Astrocyte of the spinal cord (primary cell): ENCODE measurements at places on chromosomes 12 and 14.

- no peak for DNase-seq
These were observed 371.3 kb upstream of the FAR2 start for GRCh38 chr12:28777603-28778365.

DNA sequence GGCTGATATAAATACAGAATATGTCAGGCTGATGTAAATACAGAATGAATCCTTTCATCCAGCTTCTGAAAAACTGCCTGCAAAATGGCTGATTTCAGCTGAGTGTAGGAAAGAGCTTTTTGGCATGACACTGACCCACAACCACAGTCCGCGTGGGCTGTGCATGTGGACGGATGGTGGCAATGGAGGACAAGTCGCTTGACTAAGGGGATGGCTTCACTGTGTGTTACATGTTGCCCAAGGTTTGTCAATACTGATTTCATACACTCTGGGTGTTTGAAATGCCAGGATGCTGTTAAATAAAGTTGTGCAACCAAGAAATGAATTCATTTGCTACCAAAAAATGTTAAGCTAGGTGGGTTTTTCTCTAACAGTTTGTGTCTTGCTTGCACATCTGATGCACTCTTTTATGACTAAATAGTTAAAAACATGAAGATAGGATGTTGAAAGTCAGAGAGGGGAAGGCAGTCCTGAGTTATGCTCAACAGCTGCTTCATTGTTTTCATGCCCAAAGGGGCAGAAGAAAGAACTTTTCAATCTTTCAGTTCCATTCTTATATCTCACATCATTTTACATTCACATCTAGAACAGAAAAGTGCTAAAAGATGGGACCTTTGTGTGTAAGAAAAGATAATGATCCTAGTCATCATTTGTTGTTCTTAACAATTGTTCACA, 36.5 kb upstream of the OVCH1 start:
- DNase-seq = no peak

- DNase-seq = no peak
These were observed 194.0 kb upstream of the ALG10 start for GRCh38 chr12:33828326-33828725.

- DNase-seq = no peak
These were observed 197.2 kb downstream of the KIF26A start for GRCh38 chr14:104335611-104336010.

GRCh38 chr12:93361151-93361919, 16.4 kb upstream of the NUDT4 start:
- DNase-seq = peak; percentile 67

DNA sequence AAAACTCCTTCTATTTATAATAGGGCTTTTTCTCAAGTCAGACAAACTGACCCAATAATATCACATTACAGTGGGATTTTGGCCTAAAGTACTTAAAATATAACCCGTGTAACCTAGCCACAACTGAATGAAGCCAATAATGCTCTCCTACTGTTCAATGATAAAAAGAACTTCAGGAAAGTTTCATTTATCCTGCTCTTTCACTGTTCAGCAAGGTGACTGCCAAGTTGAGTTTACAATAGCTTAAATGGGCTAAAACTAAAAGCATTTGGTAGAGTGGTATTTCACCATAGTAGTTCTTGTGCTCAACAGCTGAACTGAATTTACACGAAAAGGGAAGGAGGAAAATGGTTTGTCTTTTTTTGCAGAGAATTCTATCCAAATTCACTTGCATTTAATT, 49.8 kb downstream of the CNTN1 start:
- DNase-seq = no peak

DNA sequence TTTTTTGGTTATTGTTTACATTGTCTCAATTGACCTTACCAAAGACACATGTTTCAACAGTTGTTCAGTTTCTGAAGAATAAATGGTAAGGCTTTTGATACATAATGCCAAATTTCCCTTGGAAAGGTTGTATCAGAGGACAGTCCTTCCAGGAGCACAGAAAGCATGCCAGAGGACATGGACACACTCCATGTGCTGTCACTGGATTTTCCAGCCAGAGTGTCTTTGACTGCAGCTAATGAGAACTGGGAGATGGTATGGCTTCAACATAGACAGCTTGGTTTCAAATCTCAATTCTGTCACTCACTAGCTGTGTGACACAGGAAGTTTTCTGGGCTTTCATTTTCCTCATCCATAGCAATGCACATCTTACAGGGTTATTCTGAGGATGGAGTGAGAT, 20.6 kb downstream of the NTS start:
- no peak for DNase-seq

DNA sequence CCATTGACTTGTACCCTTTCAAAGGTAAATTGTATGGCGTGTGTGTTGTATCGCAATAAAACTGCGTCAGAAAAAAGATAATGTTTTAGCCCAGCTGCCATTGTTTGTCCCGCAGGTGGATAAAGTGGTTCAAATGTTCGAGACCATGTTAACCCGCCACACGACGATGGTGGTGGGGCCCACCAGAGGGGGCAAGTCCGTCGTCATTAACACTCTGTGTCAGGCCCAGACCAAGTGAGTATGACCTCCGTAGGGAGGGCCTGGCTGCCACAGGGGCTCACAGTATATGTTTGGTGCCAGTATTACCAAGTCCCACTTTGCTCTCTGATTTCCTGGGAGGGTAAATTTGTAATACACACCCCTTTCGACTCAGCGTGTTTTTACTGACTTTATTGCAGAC, 96.9 kb downstream of the DNAH10 start:
- no peak for DNase-seq

DNA sequence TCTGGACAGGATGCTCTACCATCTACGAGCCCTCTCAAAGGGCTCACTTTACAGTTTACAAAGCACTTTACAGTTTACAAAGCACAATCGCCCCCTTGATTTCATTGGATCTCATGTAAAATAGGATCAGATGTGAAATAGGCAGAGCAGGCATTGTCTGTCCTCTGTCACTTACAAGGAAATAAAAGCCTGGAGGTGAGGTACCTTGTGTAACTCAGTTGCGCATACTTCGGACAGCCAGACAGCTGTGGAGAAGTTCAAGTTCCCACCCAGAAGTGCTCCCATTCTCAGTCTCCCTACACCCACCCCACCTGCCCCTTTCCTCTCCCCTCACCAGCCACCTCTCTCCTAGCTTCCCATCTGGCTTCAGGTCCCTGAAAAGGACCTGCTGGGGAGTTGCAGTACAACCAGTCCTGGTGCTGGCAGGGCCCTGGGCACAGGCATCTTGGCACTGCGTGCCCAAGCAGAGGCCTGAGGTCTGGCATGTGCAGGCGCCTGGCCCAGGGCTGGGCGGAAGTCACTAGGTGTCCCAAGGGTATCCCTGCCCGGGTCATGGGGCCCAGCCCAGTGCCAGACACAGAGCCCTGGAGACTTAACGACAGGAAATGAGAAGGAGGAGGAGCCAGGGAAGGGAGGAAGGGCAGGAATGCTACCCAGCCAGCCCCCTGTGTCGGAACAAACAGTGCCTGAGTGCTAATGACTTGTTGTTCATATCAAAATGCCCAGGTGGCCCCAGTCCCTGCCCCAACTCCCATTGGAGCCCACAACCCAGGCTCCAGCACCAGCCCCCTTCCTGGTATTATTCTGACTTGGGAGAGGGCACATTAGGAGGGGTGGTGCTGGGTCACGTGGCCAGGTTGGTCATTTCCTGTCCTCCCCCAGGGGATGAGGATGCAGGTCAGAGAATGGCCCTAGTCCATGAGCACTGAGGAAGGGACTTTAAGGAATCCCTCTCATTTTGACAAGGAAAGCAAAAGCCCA, 5.4 kb downstream of the RAPGEF3 start:
- DNase-seq = no peak

DNA sequence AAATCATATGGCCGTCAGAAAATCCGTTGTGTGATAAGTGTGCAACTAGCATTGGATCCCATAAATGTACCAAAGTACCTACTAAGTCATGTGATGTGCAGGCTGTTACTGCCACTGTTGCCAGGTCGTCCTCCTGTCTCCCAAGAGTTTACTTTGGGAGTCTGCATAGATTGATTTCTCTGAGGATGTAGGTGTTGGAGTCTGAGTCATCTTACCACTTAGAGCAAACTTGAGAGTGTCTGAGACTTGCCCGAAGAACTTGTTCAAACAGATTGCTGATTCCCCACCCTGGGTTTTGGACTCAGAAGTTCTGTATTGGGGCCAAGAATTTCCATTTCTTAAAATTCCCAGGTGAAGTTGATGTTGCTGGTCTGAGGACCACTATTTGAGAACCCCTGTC, 11.4 kb downstream of the TMX1 start:
- DNase-seq = no peak

DNA sequence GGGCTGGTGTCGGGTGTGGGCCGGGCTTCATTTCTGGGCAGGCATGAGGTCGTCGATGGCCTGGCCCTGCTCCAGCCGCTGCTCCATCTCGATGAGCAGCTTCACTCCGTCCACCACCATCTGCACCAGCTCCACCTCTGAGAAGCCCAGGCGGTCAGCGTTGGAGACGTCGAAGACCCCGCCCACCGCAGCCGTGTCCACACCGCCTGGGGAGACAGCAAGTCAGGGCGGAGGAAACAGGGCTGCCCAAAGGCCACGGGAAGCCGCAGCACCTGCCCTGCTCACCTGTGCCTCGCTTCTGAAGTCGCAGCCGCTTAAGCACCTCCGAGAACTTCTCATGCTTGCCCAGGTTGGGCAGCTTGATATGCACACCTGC, 2.8 kb downstream of the CKB start:
- no peak for DNase-seq

DNA sequence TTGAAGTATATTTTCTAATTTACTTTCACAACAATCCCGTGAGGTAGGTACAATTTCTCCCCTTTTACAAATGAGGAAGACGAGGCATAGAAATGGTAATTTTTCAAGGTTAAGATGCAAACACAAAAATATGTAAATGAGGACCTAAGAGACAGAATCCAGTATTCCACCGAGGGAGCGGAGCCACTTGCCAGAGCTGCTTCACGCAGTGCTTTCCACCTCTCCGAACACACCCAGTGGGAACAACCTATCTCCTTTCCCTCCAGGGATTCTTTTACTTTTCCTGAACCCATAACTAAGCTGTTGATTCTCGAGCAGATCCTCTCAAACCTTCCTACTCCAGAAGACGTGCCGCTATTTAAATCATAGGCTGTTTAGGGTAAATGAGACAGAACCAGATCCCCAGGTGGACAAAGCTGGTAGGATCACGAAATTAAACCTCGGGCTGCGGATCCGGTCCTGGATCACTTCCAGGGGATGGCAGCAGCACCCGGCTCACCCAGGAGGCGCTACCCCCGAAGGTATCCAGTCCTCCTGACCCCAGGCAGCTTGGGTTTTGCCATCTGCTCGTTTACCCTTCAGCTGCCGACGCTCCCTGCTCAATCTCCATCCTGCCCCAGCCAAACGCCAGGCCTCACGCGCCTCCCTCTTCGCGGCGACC, 1.5 kb downstream of the DDHD1 start:
- peak; percentile 47 for DNase-seq

DNA sequence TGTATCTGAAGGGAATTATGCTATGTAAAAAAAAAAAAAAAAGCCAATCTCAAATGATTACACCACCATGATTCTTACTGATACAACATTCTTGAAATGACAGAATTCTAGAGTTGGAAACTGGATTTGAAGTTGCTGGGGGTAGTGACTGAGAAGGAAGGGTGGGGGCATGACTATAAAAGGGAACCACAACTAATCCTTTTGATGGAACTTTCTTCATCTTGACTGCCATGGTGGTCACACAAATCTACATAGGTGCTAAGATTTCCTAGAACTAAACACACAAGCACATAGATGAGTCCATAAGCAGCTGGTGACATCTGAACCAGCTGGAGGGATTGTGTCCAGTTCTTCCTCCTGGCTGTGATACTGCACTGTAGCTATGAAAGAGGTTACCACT, 51.4 kb downstream of the CLMN start:
- DNase-seq = no peak

DNA sequence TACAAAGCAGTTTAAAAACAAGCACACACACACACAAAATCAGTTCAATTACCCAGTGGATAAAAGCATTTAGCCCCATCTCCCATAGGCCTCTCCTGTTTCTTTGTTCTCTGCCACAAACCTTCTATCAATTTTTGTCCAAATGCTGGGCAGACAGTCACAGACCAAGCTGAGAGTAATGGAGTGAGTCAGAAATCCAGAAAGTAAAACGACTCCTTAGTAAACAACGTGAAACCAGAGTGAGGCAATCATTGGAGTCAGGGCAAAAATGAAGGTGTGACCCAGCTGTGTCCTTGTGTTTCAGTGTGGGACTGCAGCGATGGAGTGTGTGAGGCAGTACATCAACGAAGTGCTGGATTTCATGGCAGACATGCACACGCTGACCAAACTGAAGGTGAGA, 102.0 kb downstream of the PRIMA1 start:
- DNase-seq = no peak

DNA sequence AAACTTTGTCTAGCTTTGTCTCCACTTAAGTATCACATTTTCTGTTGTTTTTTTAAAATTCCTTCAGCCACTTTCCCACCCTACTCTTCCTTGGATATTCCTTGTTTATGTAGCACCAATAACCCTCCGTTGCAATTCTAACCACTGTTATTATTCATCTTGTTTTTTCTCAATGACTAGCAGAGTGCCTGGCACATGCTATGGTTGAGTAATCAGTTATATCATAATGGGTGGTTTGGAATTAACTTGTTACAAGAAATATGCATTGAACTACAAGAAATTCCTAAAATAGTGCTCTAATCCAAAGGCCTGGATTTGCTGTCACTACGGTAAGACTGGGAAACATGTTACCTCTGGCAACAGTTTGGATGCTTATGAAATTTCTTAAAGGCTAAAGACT, 756.6 kb downstream of the NOVA1 start:
- no peak for DNase-seq

GRCh38 chr14:68625366-68626090, 167.3 kb downstream of the ZFP36L1 start:
- no peak for DNase-seq

- DNase-seq = no peak
These were observed 7.0 kb upstream of the RABGGTA start for GRCh38 chr14:24278424-24278823.

DNA sequence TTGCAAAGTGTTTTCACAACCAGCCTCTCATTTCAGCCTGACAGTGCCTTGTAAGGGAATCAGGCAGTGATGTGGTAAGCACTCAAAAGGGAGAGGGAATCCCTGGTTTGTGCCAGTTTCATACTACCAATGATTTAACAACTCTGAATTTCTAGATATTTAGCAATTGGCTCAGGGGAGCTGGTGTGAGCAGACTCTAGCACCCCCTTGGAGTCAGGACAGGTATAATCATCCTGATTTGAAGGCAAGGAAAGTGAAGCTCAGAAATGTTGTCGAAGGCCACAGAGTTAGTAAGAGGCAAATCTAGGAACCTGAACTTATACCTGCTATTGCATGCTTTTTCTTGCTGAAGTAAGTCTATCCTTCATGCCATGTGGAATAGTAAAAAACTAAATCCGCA, 63.1 kb upstream of the DACT1 start:
- DNase-seq = no peak

GRCh38 chr12:121990692-121991603, 30.7 kb upstream of the BCL7A start:
- DNase-seq = peak; percentile 40

- DNase-seq = no peak
These were observed 10.4 kb downstream of the MSI1 start for GRCh38 chr12:120358412-120359100.
